ENCODE measurements at places on chromosomes 2 and 18. TPM values are rescaled to one million over a fixed set of nuclear protein-coding genes. Genes with fewer than 3 reads are reported as not detected.
A peak's percentile ranks its signal among the peaks of the same experiment; 100 is the strongest.

BCL11A gene
- total RNA-seq, result 45.0 TPM

- H3K4me1 ChIP-seq, result no peaks in the 10 kb centered on the region
- H3K4me3 ChIP-seq, result no peak overlapping the region
- no peaks in the 10 kb centered on the region for H3K36me3 ChIP-seq
- DNase-seq, result no peak
- H3K27ac ChIP-seq, result peak overlapping the region; percentile 27
Measured at GRCh38 chr2:10007435-10007834, 35.9 kb upstream of the KLF11 start.

- no peak overlapping the region for H3K4me3 ChIP-seq
- no peak overlapping the region for H3K27ac ChIP-seq
Measured at GRCh38 chr2:188813857-188814256, 160.3 kb upstream of the COL3A1 start.

GRCh38 chr2:1153920-1154319 lies 203.3 kb downstream of the SNTG2 start:
- no peaks in the 10 kb centered on the region for H3K36me3 ChIP-seq
- H3K4me1 ChIP-seq, result no peaks in the 10 kb centered on the region
- DNase-seq, result no peak

DNA sequence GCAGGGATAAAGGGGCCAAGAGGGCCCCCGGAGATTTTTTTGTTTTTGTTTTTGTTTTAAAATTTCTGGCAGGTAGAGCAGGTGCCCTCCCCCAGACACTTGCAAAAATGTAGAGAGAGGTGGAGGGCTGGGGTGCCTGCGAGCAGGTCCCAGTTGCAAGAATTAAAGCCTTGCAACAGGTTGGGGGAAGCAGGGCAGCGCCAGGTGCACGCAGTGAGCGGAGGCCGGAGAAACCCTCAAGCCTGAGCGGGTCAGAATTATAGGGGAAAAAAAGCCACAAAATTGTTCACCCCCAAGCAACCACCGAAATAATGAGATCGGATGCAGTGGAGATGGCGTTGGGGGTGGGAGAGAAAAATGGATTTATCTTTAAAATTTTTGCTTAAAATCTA lies 527 bp downstream of the IGFBP5 start:
- H3K4me1 ChIP-seq, result peaks cover 34% of the 10 kb centered on the region
- H3K27me3 ChIP-seq, result peaks cover 41% of the 10 kb centered on the region
- peak overlapping the region; percentile 79 for H3K4me3 ChIP-seq
- no peaks in the 10 kb centered on the region for H3K36me3 ChIP-seq
- H3K27ac ChIP-seq, result no peak overlapping the region
- no peak for DNase-seq

DNA sequence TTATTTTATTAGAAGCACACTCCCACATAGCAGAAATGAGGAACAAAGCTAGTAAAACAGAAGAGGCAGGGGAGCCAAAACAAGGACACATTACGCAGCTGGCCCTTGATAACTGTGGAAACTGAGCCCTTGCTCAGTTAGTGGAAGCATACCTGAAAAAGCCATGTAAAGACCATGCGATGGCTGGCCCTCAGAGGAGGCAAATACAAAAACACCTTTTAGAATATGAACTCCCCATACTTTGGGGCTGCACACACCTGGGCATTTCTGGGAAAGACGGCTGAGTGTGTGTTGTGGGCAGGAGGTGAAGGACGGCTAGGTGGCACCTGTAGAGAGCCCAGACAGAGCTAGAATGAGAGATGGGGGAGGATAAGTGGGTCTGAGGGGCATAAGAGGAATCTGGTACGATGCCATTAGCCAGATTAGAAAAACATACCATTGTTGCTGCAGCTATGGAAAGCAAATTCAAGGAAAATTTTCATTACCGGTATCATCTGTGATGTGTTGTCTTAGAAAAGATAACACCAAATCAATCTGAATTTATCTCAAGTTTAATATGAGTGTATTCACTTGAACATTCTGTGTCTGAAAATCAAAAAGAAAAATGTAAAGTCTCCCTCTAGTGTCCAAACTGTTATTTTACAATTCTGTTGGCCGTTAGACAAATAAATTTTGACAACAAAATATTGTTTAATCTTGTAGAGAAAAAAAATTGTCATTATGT lies 45.2 kb upstream of the SULT1C3 start:
- H3K4me1 ChIP-seq, result no peaks in the 10 kb centered on the region
- no peak overlapping the region for H3K27ac ChIP-seq
- DNase-seq, result no peak
- H3K36me3 ChIP-seq, result peaks cover 5% of the 10 kb centered on the region
- H3K4me3 ChIP-seq, result no peak overlapping the region
- H3K27me3 ChIP-seq, result no peaks in the 10 kb centered on the region

CPS1 gene
- total RNA-seq, result 9.0 TPM

- H3K27me3 ChIP-seq, result no peaks in the 10 kb centered on the region
- peaks cover 15% of the 10 kb centered on the region for H3K4me1 ChIP-seq
- no peak overlapping the region for H3K27ac ChIP-seq
Measured at GRCh38 chr2:189624648-189625355, 36.5 kb upstream of the ASNSD1 start.

- H3K4me3 ChIP-seq, result no peak overlapping the region
- no peaks in the 10 kb centered on the region for H3K27me3 ChIP-seq
- peaks cover 16% of the 10 kb centered on the region for H3K4me1 ChIP-seq
- no peaks in the 10 kb centered on the region for H3K36me3 ChIP-seq
Measured at GRCh38 chr18:61980355-61980754, 87.5 kb upstream of the RNF152 start.

- H3K4me3 ChIP-seq, result no peak overlapping the region
- no peak for DNase-seq
- H3K36me3 ChIP-seq, result no peaks in the 10 kb centered on the region
- no peaks in the 10 kb centered on the region for H3K27me3 ChIP-seq
- peaks cover 12% of the 10 kb centered on the region for H3K4me1 ChIP-seq
Measured at GRCh38 chr2:145739681-145740080, 1219.8 kb upstream of the ZEB2 start.

GRCh38 chr18:21896732-21897336 lies 156.2 kb downstream of the MIB1 start:
- H3K4me3 ChIP-seq, result peak overlapping the region; percentile 43
- DNase-seq, result peak; percentile 31
- peaks cover 6% of the 10 kb centered on the region for H3K4me1 ChIP-seq
- no peak overlapping the region for H3K27ac ChIP-seq

DNA sequence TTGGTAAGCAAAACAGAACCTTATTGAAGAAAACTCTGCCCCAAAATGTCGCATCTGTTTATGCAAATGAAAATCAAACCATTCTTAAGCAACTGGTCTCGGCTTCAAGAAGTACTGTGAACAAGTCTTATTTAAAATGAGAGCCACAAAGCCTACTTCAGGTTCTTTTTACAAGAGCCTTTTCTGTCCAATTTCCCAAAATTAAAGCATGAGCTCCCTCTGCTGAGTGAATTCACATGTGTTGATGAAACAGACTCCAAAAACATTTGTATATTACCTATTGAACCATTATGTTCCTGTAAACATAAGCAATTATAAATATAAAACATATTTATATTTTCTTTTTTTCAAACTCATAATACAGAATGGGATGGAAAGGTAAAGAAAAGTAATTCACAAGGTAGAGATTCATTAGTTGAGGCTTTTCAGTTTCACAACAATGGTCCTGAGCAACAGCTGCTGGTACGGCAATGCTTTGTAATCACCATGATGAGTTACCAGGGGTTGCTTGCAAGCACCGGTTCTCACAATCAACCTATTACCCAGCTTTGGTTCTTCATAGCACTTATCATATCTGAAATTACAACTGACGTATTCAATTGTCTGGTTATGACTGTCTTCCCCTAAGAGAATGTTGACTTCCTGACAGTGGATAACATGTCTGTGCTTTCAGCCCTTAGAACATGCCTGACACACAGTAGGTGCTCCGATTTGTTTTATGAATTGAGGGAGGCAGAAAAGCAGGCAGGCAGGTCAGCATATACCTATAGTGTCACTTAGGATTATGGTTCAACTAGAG lies 108.4 kb upstream of the BZW1 start:
- no peak overlapping the region for H3K4me3 ChIP-seq
- no peaks in the 10 kb centered on the region for H3K36me3 ChIP-seq
- peaks cover 17% of the 10 kb centered on the region for H3K4me1 ChIP-seq
- no peak overlapping the region for H3K27ac ChIP-seq
- DNase-seq, result no peak

DNA sequence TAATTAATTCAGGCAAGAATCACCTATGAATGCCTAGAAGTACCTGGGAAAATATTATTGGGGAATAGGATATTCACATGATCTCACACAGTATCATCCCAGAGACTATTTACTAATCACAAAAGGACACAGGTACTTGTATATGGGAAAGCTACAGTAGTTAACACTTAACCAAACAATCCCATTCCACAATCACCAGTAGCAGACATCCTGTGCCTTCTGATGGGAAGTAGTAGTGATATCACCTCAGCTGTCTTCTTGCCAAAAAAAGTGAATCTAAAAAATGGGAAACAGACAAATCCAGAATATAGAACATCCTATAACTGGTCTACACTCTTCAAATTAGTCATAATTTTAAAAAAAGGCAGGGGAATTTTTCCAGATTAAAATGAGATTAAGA lies 75.6 kb upstream of the CCDC150 start:
- no peaks in the 10 kb centered on the region for H3K27me3 ChIP-seq
- no peak for DNase-seq
- 0 out of 2 replicates have a peak, but pooled peaks cover 2% of the 10 kb centered on the region for H3K4me1 ChIP-seq
- no peak overlapping the region for H3K4me3 ChIP-seq
- H3K36me3 ChIP-seq, result peaks cover 15% of the 10 kb centered on the region

- H3K4me3 ChIP-seq, result no peak overlapping the region
- peaks cover 29% of the 10 kb centered on the region for H3K4me1 ChIP-seq
- no peaks in the 10 kb centered on the region for H3K27me3 ChIP-seq
- H3K27ac ChIP-seq, result no peak overlapping the region
Measured at GRCh38 chr2:186423481-186423880, 62.6 kb upstream of the ZC3H15 start.

DNA sequence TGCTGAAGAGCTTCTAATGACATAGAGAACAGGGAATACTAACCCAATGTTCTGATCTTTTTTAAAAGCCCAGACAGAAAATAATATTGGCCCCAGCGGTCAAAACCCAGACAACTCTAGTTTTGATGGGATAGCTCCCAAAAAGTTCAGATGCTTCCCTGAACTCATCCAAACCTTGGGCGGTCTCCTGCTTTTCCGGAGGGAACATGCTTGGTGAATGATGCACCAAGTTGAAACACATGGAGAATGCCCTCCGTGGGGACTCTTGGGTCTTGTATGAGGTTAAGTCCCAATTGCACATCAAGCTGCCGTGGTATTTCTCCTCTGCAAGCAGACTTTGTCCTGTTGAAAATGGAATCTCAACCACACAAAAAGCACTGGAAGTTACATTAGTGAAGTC lies 120.7 kb upstream of the CTAGE1 start:
- H3K4me1 ChIP-seq, result no peaks in the 10 kb centered on the region
- H3K27ac ChIP-seq, result no peak overlapping the region
- no peaks in the 10 kb centered on the region for H3K36me3 ChIP-seq
- H3K27me3 ChIP-seq, result no peaks in the 10 kb centered on the region

DNA sequence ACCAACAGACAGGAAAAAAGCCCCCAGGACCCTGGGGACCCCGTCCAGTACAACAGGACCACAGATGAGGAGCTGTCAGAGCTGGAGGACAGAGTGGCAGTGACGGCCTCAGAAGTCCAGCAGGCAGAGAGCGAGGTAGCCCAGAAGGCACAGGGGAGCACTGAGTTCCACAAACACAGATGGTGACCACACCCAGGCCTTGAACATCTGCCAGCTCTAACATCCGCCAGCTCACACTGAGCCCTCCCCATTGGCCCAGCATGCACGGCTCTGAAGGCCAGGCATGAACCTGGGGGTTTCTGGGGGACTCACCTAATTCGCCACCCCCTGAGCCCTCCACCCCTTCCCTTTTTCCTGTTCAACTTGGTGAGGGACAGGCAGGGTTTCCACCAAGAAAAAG lies 25.6 kb upstream of the PRLH start:
- no peaks in the 10 kb centered on the region for H3K27me3 ChIP-seq
- DNase-seq, result no peak
- no peak overlapping the region for H3K27ac ChIP-seq
- peaks cover 8% of the 10 kb centered on the region for H3K4me1 ChIP-seq
- no peak overlapping the region for H3K4me3 ChIP-seq

ZNF396 gene
- 1.0 TPM for total RNA-seq

CROCC2 gene
- total RNA-seq, result not detected

DNA sequence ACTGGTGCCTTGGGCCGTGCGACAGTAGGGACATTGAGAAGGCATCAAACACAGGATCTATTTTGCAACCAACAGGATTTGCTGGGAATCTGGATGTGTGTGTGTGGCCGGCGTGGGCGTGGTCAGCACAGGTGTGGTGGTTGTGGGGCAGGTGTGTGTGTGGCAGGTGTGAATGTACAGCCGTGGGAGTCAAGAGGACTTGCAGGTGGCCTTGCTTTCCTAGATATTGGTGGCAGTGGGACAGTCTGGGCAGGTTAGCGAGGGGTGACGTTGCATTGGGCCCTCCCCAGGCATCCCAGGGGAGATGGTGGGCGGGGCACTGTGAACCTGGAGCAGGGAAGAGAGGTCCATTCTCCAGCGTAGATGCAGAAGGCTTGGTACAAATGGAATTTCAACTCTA lies 3.2 kb upstream of the LIMS2 start:
- peaks cover 47% of the 10 kb centered on the region for H3K27me3 ChIP-seq
- no peak for DNase-seq
- no peak overlapping the region for H3K27ac ChIP-seq
- H3K4me1 ChIP-seq, result peaks cover 9% of the 10 kb centered on the region
- H3K4me3 ChIP-seq, result no peak overlapping the region
- H3K36me3 ChIP-seq, result no peaks in the 10 kb centered on the region

REG3G gene
- total RNA-seq, result 0.30 TPM

STK36 gene
- total RNA-seq, result 42.7 TPM

DNA sequence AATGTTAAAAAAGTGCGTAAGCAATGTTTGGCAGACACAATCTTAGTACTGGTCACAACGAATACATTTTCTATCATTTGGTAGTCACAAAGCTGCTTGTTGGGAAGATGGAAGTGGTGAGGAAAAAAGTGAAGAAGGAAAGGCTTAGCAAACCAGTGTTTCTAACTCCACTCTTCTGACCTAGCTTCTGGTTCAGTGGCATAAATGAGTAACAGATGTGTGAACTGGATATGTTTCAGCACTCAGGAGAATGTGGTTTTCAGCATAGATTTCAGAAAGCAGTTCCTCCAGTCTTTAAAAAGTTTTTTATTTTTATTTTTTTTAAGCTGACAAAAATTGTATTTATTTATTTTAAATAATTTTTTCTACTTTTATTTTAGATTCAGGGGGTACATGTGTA lies 357.1 kb downstream of the CPS1 start:
- H3K27me3 ChIP-seq, result peaks cover 2% of the 10 kb centered on the region
- H3K36me3 ChIP-seq, result no peaks in the 10 kb centered on the region
- H3K4me3 ChIP-seq, result no peak overlapping the region

GRCh38 chr2:98807221-98807620 lies 76.3 kb upstream of the MGAT4A start:
- DNase-seq, result no peak
- H3K4me1 ChIP-seq, result peaks cover 19% of the 10 kb centered on the region
- H3K27ac ChIP-seq, result no peak overlapping the region
- no peak overlapping the region for H3K4me3 ChIP-seq
- H3K36me3 ChIP-seq, result no peaks in the 10 kb centered on the region
